CD4-positive, alpha-beta T cell treated with Interleukin-15 for 4 hours (primary cell): ENCODE measurements at places on chromosomes 12 and 14.

DNA sequence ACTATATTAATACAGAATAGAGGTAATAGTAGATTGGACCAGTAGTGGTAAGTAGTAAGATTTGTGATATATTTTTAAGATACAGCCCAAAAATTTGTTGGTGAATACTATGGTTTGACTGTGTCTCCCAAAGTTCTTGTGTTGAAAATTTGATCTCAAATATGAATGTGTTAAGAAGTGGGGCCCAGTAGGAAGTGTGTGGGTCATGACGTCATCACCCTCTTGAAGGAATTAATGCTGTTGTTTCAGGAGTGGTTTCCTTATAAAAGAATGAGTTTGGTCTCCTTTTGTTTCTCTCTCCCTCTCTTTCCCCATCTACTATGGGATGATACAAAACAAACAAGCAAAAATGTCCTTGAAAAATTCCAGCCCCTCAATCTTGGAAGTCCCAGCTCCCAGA is 16.3 kb downstream of the LUM start:
- no peak for DNase-seq

DNA sequence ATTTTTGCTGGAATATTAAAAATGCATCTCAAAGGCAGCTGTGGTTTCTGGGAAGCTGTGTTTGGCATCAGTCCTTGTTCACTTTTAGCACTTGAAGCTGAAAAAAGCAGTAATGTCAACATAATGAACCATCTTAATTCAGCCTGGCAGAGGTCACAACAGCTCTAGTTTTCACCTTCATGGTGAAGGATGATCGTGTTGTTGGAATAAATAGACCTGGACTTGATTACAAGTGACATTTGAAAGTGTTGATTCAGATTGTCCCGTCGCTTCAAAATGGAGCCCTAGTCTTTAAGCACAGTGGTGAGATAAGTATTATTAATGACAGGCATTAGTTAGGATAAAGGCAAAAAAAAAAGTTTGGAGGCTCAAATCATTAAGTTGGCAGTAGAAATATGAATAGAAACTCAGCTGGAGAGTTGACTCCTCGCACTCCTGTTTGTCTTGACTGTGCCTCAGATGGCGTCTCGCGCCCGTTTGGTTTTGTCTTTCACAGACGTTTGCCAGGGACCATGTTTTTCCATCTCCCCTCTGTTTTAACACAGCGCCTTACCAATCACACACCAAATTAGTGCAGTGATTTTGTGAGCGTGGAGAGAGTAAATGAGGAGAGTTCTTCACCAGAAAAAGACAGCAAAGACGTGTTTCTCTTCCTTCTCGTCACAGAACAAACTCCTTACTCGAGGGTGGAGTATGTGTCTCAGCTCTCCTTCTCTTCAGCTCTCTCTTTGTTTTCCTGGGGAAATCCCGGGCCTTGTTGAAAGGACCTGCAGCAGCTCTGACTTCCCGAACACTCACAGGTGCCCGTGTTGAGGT is 53.4 kb upstream of the MMP17 start:
- DNase-seq = no peak

- peak; percentile 19 for DNase-seq
These were observed 49.7 kb downstream of the PSMA6 start for GRCh38 chr14:35341751-35342488.

DNA sequence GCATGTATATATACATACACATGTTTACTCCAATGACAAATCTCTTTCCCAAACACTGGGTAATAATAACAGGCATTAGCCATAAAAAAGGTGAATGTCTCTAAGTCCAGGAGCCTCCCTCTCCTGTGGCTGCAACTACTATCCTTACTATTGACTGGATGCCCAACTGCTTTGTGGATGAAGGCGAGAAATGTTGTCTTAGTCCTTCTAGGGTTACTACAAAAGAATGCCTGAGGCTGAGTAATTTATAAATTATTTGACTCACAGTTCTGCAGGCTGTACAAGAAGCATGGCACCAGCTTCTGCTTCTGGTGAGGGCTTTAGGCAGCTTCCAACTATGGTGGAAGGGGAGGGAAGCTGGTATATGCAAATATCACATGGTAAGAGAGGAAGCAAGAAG is 366.0 kb upstream of the DDHD1 start:
- no peak for DNase-seq

- no peak for DNase-seq
These were observed 41.6 kb upstream of the PYGL start for GRCh38 chr14:50985859-50986331.

DNA sequence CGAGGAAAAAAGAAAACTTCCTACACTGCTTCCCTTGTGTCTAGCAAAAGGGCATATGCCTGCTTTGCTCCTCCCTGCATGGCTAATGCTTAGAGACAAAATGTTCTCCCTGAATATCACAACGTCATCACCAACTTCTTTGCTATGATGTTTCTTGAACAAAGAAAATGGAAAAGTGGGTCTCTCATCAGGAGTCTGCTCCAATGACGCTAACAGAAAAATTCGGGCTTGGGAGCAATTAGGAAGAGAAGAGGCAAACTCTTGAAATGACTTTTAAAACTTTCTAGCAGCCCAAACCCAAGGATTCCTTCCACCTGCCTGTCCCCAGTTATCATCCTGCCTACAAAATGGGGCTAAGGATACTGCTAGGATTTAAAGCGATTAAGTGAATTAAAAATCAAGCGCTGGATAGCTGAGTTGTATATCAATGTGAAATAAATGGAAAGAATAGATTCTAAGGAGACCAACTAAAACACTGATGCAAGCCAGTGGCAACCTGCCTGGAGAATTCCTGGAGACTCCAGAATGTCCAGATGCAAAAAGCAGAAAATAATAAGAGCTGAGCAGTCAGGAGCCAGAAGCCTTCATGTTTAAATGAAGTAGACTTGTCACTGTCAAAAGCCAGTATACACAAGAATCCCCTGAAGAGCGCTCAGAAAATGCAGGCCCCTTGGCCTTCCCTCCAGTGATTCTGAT is 183.8 kb downstream of the DPF3 start:
- no peak for DNase-seq

DNA sequence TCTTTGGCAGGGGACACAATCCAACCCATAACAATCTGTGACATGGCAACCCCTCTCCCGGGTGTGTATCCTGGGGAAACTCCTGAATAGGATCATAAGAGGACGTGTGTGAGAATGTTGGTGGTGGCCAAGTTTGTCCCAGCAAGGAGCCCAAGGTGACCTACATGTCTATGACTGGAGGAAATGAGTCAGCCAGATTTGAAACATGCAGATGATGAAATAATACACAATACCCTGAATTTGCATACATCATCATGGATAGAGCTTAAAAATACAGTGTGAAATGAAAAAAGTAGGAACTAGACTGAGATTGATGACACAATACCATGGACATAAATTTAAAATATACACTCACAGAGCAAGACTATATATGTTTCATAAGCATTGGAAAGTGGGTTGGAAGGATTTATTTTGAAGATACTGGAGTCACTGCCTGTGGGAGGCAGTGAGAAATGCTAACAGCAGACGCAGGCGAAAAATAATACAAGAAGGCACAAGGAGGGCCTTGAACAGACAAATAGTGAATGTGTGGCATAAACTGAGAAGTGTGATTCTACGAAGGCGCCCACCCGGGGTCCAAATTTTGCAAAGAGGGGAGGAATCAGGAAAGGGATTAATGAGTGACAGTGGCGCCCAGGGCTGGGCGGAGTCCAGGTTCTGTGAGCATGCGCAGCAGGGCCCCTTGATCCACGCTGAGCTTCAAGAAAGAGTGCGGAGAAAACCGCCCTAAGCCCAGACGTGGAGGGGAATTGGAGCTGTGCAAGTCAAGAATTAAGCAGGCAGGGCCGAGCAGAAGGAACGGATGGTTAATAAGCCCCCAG is 7.0 kb upstream of the MAP1LC3B2 start:
- no peak for DNase-seq

DNA sequence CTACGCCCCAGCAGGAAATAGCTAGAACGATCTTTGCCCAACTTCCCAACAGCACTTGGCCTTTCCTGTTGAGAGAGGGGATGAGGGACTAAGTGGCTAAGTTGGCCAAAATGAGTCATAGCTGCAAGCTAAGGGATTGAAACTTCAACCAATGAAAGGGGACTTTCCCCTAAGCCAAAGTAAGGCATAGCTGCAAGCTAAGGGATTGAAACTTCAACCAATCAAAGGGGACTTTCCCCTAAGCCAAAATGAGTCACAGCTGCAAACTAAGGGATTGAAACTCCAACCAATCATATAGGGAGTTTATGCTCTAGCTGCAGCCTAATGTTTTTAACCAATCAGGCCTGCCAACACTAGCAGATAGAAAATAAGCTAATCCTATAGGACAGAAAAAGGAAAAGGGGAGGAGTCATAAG is 100.5 kb upstream of the SSTR1 start:
- peak; percentile 16 for DNase-seq

- no peak for DNase-seq
These were observed 136.3 kb downstream of the FUT8 start for GRCh38 chr14:65548878-65549277.
